ENCODE measurements at places on chromosomes 2 and 18.

DNA sequence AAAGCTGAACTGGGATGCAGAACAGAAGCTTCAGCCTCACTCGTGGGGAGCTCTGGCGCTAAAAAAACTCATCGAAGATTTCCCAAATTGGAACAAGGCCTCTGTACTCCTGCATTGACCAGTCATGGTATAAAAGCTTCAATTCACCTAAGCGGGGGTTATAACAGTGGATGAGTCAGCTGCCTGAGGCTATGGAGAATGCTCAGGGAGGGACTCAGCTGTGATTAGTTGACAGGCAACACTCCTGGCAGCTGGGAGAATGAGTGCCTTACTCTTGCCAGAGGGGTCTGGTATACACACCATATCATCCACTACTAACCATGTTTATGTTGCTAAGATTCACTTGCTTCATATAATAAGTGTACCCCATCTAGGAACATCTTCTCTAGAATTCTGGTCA lies 350.6 kb upstream of the VRK2 start:
- DNase-seq: no peak

DNA sequence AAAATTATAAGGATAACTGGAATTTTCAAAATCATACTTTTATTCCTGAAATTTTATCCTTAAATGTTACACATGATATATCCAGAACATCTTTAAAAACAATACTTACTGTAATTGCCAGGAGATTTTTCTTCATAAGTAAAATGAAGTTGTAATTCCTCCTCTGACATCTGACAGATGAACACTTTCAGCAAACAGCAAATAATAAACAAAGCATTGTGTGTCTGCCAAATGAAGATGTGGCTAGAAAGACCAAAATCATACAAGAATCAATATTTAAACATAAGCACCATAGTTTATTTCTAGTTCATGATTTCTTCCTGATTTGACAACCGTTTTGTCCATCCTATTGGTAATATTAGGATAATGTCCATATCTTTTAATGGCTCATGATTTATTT lies 82.0 kb downstream of the DYM start:
- DNase-seq: no peak

- DNase-seq: no peak
These were observed 952 bp downstream of the ELMOD3 start for GRCh38 chr2:85355521-85355920.

DNA sequence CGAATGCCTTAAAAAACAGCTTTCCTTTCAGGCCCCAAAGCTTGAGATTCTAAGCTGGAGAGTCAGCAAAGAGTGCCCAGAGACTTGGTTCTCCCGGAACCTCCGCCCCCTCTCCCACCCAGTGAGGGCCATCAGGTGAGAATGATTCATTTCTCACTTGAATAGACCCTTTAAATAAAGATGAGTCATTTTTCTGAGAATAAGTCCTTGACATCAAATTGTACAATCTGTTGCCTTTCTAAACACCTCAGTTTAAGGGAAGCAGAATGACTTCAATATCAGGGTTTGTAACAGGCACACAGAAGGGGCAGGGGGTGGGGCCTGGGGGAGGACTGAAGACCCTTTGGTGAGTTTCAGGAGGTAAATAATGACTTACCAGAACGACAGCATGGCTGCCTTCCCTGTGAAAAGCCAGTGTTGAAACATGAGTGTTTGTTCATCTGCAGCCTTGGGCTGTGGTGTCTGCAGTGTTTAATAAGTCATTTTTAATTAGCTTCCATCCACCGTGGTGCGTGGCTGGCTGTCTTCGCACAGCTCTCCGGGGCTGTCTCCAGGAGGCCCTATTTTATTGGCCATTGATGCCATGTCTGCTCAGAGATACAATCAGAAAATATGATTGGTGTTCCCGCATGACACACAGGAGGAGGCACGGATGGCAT lies 134.9 kb upstream of the ZNF236 start:
- peak; percentile 37 for DNase-seq

DNA sequence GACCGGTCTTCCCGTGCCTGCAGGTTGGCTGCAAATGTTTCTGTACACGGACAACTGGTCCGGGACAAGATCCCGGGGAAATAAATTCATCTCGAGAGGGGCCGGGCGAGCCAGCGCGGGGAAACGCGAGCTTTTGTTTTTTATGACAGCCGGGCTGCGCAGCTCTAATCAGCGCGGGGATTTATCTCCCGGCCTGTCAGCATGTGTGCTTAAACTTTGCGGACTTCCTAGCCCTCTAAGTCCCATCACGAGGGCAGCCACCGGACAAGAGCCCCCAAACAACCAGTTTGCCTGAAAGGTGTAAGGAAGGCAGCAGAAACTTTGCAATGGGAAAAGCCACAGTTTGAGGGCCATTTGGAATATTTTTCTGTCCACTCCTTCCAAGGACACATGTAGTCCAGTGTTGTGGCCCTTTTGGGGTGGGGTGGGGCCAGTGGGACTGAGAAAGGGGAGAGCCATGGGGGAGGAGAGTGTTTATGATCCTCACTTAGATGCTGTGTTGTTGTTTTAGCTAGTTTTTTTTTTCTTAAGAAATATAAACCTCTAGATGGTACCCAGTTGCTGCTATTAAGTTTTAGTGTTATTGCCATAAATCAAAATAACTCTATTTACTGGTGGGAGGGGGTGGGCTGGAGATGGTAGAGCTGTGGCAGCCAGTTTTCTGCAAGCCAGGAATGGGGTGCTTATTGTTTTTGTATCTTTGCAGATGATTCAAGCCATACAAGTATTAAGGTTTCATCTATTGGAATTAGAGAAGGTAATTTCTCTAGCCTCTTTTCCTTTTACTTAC lies 6.0 kb downstream of the MEIS1 start:
- DNase-seq: no peak

- DNase-seq: peak; percentile 73
These were observed 11.6 kb downstream of the BABAM2 start for GRCh38 chr2:27902098-27902497.

DNA sequence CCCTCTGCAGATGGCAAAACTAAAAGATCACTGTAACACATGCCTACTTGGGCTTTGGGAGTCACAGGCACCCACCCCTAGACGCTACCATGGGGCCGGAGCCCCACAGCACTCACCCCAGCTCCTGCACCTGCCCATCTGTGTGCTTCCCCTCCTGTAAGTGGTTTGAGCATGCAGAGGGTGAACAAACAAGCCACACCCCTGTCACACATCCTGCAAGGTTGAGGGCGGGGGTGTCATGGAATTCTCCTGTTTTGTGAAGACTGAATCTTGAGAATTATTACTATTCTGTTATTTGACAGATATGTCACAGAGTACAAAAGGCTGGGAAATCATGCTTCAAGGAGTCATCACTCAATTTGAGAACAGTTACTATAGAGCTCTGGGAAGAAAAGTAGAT lies 60.9 kb downstream of the RFTN2 start:
- DNase-seq: no peak

- DNase-seq: no peak
These were observed 11.6 kb downstream of the NOL10 start for GRCh38 chr2:10678225-10678624.

- DNase-seq: no peak
These were observed 219.3 kb downstream of the ZEB2 start for GRCh38 chr2:144300632-144301031.

- no peak for DNase-seq
These were observed 230.4 kb upstream of the SPRED2 start for GRCh38 chr2:65662654-65663432.

DNA sequence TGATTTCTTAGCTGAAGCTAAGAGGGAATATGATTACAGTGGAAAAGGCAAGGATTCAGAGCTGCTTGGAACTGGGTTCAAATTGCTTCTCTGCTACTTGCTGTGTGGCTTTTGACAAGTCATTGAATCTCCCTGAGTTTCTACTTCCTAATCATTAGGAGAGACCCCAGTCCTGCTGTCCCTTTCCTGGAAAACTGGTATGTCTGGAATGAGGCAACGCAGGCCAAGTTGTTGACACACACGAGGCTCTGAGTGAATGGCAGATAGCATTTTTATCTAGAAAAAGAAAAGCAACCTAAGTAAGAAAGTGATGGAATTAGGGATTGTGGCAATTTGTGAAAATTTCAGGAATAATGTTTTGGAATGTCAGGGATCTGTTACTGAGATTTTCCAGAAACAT lies 123.6 kb downstream of the LPIN1 start:
- DNase-seq: no peak

DNA sequence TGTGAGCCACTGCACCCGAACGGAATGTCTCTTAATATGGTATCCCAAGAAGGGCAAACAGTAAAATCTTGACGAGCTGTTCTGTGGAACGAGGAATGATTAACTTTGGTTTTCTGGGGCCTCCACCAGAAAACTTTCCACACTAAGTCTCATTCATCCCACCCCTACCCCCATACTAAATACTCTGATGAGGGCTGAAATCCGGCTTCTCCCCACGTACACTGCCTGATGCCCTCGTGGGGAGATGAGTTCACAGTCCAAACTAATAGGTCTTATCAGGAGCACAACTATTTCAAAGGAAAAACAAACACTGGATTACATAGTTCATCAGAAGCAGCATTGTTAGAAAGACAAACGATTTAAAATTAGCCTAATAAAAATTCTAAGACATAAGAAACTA lies 49.2 kb upstream of the TCF4 start:
- DNase-seq: no peak

GRCh38 chr18:1585881-1586488 lies 681.3 kb downstream of the ADCYAP1 start:
- DNase-seq: peak; percentile 26

GRCh38 chr2:140791802-140792201 lies 1339.0 kb downstream of the LRP1B start:
- DNase-seq: no peak

DNA sequence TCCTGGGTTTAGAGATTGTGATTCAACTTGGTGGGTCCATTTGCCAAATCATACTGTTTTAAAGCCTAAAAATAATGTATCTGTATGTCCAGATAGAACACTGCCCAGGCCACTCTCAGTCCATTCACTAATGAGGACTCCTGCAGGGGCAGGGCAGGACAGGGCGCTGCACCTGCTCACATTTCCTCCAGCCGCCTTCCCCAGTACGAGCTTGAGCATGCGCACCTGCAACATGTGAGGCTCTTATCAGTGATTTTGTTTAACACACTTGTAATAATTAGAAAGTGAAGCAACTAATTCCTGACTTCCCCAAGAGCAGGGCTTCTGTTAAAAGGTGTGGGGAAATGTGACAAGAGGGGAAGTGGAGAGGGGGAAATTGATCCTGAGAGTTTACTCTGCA lies 89.7 kb downstream of the AFF3 start:
- no peak for DNase-seq

GRCh38 chr2:6933911-6934310 lies 16.7 kb downstream of the RNF144A start:
- no peak for DNase-seq

GRCh38 chr18:1663879-1664705 lies 759.4 kb downstream of the ADCYAP1 start:
- peak; percentile 46 for DNase-seq

DNA sequence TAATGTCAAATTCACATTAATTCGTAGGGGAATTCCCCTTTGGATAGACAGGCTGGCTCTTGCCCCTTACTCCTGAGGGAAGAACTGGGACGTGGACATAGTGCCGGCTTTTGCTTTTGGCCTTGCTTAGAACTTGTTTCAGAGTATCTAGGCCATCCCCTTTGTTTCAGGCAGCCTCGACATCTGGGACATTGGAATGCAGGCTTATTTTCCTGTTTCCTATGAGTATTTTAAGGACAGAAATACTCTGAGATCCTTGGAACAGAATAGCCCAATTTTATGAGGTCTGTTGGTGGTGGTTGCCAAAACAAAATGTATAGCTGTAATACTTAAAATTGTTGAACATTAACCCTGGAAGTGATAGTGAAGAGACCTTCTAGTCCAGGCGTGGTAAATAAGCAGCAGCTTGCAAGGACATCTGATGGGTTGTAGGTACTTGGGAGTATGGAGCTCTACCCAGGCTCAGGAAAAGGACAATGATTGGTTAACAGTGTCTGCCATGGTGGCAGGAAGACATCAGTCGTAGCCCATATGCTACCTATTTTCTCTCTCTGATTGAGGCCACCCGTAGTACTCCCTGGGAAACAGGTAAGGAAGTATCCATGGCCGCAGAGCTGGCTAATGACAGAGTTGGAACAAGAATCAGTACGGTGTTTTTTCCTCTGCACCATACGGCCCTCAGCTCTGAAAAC lies 112.4 kb downstream of the CDK15 start:
- no peak for DNase-seq

DNA sequence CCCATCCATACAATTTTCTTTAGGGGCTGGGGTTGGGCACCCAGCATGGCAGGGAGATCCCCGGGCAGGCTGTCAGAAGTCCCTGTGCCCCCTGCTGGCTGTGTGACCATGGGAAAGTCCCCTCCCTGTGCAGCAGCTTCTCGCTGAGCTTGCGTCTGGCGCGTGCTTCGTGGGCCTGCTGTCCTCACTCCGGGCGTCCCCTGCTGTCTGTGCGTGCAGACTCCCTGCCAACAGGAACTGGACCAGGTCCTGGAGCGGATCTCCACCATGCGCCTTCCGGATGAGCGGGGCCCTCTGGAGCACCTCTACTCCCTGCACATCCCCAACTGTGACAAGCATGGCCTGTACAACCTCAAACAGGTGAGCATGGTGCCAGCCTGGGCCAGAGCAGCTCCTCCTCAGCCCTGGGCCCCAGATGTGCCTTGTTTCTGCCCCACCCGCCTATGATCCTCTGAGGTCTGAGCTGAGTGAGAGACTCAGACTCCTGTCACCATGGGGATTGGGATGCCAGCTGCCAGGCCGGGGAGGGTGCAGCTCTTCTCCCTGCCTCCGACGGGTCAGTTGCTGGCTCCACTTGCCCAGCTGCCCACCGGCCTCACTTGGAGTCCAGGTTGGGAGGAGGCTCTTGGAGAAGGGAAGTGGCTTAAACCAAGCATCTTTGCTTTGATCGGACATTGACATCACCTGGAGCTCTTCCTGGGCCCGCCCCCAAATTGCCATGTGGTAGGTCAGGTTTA lies 28.6 kb downstream of the IGFBP2 start:
- DNase-seq: no peak

GRCh38 chr2:156956161-156956560 lies 301.3 kb upstream of the GALNT5 start:
- DNase-seq: no peak

- peak; percentile 69 for DNase-seq
These were observed 53.7 kb downstream of the EPHA4 start for GRCh38 chr2:221518201-221518934.

DNA sequence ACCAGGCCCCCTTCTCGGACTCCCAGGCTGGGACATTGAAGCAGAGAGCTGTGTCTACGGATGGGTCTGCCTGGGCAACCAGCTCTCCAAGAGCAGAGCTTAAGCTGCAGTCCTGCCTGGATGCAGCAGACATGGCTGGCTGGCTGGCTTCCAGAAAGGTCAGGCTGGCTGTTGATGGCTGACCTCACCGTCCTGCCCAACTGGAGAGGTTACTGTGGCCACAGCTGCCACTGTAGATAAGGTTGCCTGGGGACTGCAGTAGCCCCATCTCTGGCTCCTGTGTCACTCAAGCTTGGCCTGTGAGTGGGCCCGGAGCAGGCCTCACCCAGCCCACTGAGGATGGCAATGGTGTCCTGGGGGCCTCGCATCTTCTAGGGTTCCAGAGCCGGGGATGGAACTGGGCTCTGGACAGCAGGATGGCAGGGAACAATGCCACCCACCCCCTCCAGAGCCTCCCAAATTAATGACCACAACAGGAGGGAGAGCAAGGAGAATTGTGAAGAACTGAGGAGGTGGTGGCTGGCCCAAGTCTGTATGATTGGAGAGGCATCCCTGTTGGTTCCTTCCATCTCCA lies 37.0 kb upstream of the FOSL2 start:
- no peak for DNase-seq
